ENCODE measurements at places on chromosomes 12 and 14.

GRCh38 chr12:80226576-80226975 lies 127.2 kb downstream of the OTOGL start:
- peaks cover 4% of the 10 kb centered on the region for H3K36me3 ChIP-seq
- no peak overlapping the region for H3K4me3 ChIP-seq
- peaks cover 24% of the 10 kb centered on the region for H3K27me3 ChIP-seq
- no peak for DNase-seq

GRCh38 chr14:33029511-33029910 lies 90.8 kb downstream of the NPAS3 start:
- no peaks in the 10 kb centered on the region for H3K27me3 ChIP-seq
- H3K36me3 ChIP-seq, result no peaks in the 10 kb centered on the region
- no peak overlapping the region for H3K27ac ChIP-seq
- no peak for DNase-seq

GRCh38 chr14:76480426-76480825 lies 104.5 kb downstream of the ESRRB start:
- no peak overlapping the region for H3K4me3 ChIP-seq
- H3K36me3 ChIP-seq, result no peaks in the 10 kb centered on the region
- no peaks in the 10 kb centered on the region for H3K4me1 ChIP-seq

DNA sequence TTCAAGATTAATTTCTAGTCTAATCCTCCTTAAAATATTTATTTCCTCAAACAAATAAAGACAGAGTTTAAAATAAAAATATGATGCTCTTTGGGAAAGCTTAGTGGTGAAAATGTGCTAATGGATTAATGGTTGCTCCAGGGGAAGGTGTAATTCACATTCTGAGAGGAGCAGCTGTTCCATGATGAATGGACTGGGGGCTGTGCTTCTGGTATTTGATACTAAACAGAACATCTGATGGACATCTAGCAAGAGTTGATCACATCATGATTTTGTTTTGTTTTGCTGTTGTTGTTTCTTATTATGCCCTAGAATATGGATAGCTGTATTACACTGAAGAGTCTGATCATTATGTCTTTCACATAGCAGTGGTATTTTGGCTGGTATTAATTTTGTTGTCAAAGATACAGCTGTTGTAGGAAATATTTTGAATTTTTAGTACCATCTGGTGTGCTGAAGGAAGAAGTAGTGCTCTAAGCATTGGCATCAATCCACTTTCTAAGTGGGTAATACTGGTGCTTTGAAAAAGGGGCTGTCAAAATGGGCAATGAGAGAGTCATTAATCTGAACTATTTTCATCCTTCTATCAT lies 296.4 kb downstream of the ADAMTS20 start:
- H3K4me3 ChIP-seq, result no peak overlapping the region
- no peaks in the 10 kb centered on the region for H3K36me3 ChIP-seq
- H3K4me1 ChIP-seq, result no peaks in the 10 kb centered on the region
- DNase-seq, result no peak
- H3K27ac ChIP-seq, result no peak overlapping the region

DNA sequence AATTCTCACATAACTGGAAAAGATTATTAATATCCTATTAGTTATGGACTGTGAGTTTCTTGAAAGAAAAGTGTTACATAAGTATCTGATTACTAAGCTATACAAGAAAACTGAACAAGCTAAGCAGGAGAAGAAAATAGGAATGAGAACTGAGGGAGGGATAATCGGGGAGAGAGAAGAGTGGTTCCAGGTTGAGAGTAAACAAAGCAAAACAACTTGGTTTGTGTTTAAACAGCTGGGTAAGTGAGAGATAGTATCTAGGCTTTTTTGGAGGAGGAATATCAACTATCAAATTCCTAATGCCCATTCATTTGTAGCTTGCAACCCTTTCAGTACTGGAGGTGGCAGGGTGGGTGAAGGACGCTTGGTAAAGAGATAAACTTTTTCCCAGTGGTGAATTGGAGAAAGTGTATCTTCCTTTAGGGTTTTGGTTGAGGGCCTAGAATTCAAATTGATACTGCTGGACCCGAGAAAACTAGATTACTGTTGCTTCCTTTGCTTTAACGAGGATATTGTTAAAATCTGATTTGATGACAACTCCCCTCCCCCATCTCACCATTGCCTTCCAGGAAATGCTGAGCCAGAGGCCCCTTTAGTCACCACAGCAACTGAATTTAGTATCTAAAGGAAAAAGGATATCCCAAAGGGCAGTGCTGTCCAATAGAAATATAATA lies 2.0 kb upstream of the SLC2A3 start:
- no peaks in the 10 kb centered on the region for H3K27me3 ChIP-seq
- H3K4me3 ChIP-seq, result no peak overlapping the region
- DNase-seq, result no peak
- H3K36me3 ChIP-seq, result no peaks in the 10 kb centered on the region
- H3K27ac ChIP-seq, result no peak overlapping the region
- H3K4me1 ChIP-seq, result peaks cover 8% of the 10 kb centered on the region

Data from T-helper 17 cell (primary cell).